ENCODE measurements at places on chromosomes 11 and 22.

DNA sequence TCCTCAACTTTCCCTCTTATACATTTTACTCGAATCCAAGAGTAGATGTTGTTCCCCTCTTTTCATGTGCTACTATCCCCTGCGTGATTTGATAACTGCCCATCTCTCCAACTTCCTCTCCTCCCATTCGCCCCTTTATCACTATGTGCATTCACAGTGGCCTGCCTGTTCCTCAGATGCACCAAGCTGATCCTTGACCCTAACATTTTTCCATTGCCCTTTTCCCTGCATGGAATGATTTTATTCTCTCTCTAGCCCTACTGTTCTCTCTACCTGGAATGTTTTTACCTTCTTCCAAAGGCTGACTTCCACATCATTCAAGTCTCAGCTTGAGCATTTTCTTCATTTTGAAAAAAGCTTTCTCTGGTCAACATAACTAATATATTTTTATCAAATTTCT lies 15.8 kb upstream of the BBOX1 start:
- no peak for DNase-seq

GRCh38 chr22:44455151-44455962 lies 42.7 kb downstream of the RTL6 start:
- DNase-seq: no peak

DNA sequence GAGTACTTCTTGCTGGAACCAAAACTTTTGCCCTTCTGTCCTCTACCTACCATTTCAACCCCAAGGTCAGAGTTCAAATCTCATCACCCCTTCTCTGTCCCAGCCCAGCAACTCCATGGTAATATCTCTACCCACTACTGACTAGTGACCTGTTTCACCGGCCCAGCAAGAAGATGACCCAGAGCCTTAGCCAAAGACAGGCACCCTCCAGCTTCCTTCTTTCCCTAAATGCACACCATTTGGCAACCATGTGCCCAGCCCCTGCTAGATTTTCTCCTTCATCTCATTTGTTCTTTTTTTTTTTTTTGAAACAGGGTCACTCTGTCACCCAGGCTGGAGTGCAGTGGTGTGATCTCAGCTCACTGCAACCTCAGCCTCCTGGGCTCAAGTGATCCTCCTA lies 14.9 kb downstream of the ARAP1 start:
- DNase-seq: no peak

DNA sequence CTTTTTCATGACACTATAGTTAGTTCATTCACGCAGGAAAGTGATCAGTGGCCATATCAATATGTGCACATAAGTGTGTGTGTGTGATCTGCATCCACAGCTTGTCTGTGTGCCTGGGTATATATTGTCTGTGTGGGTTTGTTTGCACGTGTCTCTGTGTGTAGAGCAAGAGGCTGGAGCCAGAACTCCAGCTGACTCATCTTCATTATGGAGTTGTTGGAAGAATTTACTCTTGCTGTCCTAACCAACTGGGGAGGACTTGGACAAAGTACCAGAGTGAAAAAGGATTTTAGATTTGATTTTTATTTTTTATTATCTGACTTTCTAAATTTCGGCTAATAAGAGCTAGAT lies 63.9 kb downstream of the TP53I11 start:
- no peak for DNase-seq

GRCh38 chr11:68200639-68201038 lies 12.5 kb downstream of the KMT5B start:
- DNase-seq: no peak

GRCh38 chr11:19766206-19766605 lies 53.6 kb downstream of the NAV2 start:
- DNase-seq: no peak

GRCh38 chr11:2699185-2699530 lies 636 bp downstream of the KCNQ1OT1 start:
- DNase-seq: peak; percentile 21

DNA sequence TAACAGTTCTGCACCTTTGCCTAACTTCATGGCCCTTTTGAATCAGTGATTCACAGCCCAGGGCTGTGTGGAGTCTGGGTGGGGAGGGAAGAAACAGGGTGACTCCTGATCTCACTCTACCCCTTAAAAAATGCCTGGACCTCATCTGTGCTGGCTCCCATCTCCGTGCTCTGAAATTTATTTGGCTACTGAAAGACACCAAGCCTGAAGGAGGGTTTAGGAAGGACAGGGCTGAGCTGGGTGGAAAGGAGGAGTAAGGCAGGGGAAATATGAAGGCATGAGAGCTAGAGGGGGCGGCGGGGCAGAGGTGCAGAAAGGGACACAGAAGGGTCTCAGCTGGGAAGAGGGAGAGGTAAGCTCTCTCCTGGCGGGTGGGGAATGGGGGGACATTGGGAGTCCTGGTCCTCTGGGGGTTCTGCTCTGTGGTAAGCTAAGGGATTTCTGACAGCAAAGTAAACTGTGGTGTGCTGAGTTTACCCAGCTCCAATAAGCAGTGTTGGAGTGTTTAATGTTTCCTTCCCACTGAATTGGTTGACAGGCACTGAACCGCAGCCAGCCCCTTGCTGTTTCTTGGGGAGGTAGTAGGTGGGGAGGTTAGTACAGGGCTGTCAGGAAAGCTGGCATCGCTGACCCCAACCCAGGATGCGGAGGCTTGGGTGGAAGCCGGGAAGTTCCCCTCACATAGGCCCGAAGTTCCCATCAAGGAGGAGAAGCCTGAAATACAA lies 71.1 kb downstream of the RPUSD4 start:
- no peak for DNase-seq

- no peak for DNase-seq
These were observed 287.5 kb upstream of the ANO3 start for GRCh38 chr11:26044389-26044788.

- no peak for DNase-seq
These were observed 14.6 kb downstream of the LRFN4 start for GRCh38 chr11:66871521-66871901.

- DNase-seq: no peak
These were observed 145.1 kb downstream of the ATXN10 start for GRCh38 chr22:45816776-45817175.

DNA sequence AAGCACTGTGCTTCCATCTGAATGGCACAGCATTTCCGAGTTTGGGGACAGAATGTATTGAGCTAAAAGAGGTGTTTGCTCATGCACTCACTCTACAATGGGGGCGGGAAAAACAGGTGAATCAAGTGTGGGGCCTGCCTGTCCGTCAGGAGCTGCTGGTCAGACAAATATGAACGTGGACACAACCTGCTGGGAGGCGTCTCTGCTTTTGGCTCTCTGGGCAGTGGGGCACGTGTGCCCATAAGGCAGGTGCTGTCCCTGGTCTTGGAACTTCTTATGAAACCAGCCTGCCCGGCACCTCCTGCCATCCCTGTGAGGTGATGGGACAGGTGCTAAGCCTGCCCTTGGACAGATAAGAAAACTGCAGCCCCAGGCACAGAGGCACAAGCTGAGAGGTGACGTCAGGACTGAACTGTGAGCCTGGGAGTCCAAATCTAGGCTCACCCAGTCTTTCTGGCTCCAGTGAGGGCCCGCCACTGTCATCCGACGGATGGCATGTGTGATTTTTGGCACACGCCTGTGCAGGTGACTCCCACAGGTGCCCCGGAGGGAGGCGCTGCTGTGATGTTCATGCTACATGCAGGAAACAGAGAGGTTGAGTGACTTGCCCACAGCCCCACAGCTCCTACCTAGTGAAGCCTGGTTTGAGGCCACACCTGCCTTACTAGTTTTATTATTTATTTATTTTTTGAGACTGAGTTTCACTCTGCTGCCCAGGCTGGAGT lies 51.6 kb downstream of the SMIM38 start:
- no peak for DNase-seq

DNA sequence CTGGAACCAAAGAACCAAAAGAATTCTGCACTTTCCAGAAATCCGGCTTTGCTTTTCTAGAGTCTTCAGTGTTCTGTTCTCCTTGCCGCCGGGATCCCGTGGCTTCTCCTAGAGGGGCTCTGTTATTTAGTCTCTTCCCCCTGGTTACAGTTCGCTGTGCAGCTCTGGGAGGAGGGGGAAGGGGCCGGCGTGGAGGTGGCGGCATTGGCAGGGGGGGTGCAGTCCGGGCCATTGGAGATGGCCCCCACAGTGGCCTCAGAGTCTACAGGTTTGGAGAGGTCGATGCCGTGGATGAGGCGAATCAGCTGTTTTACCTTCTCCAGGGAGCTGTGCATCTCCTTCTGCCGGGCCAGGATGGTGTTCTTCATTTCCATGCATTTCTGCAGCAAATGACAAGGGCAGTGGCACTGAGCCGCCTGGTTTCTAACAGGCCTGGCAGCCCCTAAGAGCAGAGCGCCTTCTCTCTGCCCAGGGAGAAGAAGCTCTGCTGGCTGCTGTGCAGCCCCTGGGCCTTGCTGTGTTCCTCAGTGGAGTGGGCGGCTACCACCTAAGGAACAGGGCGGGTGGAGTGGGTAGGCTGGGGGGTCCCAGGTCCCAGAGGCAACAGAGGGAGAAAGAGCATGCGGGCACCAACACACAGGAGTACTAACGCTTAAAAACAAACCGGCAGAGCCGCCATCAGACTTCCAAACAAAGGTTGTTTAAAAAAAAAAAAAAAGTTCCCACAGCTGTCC lies 11.6 kb downstream of the LARGE2 start:
- no peak for DNase-seq

DNA sequence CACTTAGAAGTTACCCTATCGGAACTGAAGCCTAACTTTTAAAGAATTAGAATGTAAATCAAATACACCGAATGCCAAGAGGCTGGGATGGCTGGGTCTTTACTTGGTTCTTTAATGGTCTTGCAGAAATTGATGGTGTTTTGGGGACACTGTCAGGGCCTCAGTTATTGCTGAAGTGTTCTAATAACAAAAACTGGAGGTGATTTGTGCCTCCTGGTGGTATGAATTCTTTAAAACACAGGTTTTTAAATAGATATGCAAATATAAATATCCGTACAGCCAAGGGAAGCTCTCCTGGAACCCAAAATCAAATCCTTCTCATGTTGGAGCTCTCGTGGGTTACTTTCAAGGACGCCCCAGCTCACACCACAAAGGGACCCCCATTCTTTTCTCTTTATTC lies 19.3 kb upstream of the TMPRSS5 start:
- no peak for DNase-seq

DNA sequence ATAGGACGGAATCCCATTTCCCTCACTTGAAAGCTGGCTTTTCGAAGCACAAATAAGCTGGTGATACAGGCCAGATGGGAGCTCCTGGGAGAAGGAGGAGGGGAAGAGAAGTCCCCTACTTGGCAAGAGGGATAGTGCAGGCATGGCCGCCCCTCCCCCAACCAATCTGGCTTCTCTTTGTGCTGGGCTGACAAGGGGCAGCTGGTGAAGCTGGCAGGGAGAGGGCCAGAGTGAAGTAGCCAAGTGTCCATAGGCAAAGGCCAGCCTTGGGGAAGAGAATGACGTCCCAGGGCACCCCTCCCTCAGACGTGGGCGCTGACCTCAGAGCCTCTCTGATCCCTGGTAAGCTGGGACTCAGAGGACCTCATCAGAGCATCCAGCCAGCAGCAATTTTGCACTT lies 78.7 kb upstream of the GRAMD1B start:
- DNase-seq: peak; percentile 71

DNA sequence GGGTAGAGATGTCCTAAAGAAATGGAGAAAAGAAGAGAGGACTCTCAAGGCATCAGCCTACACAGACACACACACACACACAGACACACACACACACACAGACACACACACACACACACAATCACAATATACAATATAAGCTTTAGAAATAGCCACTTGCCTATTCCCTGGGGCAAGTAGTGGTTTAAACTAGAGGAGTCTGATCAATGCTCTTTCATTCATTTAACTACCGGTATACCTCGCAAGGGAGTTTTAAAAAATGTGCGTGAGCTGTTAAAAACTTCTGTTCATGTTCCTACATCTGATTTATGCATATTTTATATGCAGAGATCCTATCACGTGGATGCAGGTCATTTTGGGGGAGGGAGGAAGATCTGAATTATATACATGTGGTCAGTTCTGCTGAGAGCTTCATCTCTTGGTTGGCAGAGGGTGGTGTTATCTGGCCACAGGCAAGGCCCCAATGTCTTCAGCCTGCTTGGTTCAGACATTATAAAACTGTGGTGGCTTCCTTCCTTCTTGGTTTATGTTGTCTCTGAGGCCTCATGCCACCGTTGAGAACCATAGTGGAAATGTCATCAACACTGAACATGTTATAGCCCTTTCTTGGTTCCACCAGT lies 56.6 kb downstream of the SYT13 start:
- no peak for DNase-seq

DNA sequence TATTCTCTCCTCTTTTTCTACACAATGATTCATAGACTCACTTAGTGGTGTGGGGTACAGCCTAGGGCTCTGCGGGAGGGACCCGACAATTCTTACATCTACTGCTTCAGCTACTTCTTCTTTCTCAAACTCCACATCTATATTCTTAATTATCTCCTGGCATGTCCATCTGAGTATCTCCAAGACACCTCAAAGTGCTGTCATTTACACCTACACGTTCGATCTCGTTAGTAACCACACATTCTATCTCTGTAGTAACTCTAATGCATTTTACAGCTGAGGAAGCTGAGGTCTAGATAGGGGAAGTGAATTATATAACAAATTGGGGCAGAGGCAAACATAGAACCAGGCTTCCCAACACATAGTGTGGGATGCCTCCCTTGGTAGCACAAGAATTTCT lies 27.7 kb upstream of the RRM1 start:
- DNase-seq: no peak

- no peak for DNase-seq
These were observed 106.4 kb downstream of the ARHGAP42 start for GRCh38 chr11:100793525-100793924.

GRCh38 chr22:37661160-37661924 lies 2.8 kb downstream of the PDXP start:
- DNase-seq: peak; percentile 73

DNA sequence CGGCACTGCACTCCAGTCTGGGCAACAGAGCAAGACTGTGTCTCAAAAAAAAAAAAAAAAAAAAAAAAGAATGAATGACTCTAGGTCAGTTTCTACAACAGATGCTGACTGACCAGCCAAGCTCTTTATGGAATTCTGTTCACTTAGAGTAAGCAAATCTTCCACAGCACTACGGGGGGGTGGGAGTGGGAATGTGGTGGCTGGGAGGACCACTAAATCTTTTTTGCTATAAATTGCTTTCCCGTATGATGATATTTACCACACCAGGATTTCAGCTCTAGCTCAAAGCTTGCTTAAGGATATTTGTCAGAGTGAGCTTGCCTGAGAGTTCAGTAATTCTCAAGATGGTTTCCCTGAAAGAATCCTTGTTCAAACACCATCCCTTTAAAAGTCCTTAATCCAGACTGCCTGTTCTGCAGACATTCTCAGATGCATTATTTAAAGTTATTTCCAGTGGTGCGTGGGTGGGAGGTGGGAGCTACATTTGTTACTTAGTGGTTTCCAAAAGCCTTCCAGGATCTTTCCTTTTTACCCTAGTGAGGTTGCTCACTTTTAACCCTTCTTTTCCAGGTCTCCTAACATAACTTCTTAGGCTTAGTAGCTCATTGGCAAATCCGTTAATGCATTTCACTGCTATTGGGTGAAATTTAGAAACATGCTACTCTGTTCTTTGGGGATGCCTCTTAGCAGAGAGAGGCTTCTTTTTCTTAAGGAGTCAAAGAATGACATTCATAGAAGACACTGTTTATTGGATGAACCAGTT lies 65.9 kb downstream of the UBASH3B start:
- no peak for DNase-seq

All from BE2C (cell line).